ENCODE measurements at places on chromosomes 16 and 17. TPM values are rescaled to one million over a fixed set of nuclear protein-coding genes. Genes with fewer than 3 reads are reported as not detected.
A peak's percentile ranks its signal among the peaks of the same experiment; 100 is the strongest.

GRCh38 chr16:55328611-55329569 lies 4.9 kb downstream of the IRX6 start:
- no peak for DNase-seq

DNA sequence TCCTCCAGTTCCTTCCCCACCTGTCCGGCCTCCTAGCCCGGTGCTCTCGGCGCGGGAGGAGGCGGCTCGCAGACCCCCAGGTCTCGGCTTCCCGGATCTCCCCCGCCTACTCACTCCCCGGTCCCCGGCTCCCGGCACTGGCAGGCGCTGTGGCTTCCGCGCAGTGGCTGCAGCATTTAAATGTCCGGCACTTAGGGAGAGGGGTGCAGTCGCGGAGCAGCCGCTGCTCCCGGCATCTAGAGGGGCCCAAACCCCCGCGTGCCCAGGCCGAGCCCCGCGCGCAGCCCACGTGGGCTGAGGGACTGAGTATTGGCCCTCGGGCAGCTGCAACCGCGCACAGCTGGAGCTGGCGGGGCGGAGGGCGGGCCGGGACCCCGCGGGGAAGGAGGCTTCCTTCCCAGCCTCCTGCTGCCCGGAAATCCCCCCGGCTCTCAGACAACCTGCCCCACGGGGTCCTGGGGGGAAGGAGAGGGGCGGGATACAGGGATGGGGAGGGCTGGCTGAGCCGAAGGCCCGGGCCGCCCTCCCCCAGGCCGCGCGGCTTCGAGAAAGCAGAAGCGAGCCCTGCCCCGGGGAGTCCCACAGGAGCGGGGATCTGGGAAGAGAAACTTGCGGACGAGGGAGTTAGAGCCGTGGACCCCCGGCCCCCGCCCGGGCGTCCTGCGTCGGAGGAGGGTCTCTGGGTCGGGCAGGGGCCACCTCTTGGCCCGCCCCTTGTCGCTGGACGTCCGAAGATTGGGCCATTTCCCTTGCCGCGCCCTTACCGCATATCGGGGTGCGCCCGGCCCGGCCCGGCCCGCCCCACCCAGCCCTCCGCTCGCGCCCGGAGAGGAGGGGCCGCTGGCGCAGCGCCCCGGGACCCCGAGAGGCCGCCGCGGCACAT lies at the start of gene MMP25:
MMP25 (plus strand) TSS at position 804 of the 883 bp plus-strand sequence. CDS start 357 bp downstream, outside the sequence.
- no peak for DNase-seq

DNA sequence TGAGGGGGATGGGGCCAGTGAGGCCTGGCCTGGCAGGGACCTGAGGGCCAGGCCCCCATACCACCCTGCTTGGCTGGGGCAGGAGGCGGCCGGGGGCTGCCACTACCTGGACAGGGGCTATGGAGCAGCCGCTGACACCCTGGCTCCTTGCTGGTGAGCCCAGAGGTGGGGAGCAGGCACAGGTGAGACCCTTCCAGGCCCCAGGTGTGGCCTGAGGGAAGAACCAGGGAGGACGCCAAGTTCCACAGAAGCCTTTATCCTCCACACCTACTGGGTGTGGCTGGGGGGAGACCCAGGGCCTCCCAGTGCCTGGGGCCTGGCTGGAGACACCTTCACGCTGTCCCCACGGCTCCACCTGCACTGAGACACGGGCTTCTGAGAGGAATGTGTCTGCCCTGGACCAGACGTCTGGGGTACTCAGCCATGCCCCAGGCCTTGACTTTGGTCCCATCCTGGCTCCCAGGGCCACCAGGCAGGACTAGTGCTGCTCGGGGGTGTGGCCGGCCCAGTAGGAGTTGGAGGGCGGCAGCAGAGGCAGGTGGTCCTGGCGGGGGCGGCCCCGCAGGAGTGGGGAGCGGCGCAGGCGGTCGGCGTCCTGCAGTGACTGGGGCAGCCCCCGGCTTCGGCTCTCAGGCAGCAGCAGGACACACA lies 4.7 kb downstream of the SLC22A31 start:
- DNase-seq: no peak

- peak; percentile 63 for DNase-seq
These were observed 424 bp downstream of the C17orf100 start for GRCh38 chr17:6651919-6652452.

DNA sequence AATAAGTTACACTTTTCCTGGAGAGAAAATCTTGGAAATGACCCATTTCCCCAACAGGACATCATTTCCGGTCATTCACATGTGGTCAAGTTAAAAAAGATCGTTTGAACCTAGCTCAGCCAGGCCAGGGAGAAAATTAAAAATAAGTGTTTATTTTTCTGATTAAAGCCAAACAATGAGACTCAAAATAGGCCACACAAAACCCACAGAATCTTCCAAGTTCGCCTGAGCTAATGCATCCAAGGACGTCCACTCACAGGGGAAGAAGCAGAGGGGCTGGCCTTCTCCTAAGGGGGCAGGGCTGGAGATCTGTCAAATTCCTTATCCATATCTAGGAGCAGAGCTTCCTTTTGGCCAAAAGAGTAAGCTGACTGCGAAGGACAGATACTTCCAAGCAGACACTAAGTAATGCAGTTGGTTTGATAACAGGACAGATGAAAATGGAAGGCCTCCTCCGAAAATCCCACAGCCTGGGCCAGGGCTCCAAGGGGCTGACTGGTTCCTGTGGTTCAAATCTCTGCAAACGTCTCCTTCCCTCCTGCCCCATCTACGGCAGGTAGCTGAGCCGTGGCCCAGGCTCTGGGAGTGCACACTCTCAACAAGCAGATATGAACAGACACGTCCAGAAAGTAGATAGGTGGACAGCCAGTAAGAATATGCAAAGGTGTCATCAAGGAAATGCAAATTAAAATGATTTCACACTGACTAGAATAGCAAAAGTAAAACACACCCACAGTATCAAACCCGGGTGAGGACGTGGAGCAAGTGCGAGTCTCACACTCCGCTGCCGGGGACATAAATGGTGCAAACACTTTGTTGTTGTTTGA lies 98.5 kb downstream of the MRM3 start:
- DNase-seq: no peak

- DNase-seq: no peak
These were observed 182.3 kb downstream of the AATF start for GRCh38 chr17:37130984-37131446.

DNA sequence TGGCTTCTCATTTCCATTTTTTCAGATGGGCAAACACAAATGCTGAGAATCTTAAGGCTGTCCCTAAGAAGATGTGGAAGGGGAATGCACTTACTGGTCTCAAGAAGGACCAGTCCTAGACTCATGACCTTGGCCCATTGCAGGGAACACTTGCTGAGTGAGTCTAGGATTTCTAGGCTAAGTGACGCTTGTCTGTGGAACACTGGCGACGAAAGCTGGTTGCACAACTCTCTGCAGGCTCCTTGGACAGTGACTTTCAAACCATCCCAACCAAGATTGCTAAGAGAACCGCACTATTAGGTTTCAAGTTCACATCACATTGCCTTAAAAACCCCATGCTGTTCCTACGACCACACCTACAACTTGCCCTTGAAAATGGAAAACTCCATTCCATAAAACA lies 174.1 kb downstream of the AXIN2 start:
- no peak for DNase-seq

DNA sequence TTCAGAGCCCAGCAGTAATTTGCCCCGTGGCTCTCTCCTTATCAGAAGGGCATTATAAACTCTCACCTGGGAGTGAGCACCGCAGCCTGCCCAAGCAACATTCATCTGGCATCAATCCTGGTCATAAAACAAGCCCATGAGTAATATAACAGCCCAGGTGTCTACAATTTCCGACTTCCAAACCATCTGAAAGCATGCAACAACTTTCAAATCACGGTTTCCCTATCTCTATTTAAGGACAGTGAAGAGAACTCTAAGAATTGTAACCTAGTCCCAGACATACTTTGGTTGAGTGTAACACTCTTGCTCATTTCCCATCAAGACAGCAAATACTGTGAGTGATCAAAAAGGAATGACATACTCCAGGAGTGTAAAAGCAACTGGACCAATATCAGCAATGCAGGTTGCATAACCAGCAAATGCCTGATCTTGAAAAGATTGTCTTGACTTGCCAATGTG lies 487.4 kb upstream of the SOX9 start:
- DNase-seq: no peak

GRCh38 chr16:27515874-27516353 lies 33.8 kb downstream of the GTF3C1 start:
- no peak for DNase-seq

DNA sequence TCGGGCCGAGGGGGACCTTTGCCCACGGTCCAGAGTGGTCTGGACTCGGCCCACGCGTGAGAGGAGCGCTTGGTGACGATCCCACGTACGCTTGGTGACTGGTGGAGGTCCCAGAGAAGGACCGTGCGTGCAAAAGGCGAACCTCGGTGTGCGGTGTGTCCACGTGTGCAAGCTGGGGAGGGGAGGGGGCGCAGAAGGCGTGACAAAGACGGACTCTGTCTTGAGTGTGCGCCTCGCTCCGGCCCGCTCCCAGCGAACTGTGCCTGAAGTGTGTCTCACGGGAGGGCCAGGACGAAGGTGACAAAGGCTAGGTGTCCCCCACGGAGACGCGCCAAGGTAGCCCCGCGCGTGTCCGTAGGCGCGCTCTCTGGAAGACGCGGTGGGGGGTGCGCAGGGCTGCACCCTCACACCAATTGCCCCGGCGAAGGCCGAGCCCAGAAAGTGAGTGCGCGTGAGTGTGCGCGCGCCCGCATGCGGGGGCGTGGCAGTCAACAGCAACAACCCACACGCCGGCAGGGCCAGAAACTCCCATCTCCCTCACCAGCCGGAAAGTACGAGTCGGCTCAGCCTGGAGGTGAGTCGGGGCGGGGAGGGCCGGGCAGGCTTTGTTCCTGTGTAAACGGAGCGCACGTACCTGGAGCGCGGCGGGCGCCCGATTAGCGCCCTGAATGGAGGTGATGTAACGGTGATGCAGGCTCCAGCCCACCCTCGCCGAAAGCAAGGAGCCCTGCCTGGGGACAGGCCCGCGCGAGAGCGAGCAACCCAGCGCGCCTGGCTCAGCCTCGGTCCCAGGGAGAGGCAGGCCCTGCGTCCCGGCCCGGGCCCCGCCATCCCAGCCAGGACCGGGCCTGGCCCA lies at the start of gene GPRC5C:
GPRC5C (plus strand) TSS at position 521 of the 856 bp plus-strand sequence. CDS start 7,689 bp downstream, outside the sequence.
- peak; percentile 79 for DNase-seq

- no peak for DNase-seq
These were observed 101.6 kb downstream of the METRNL start for GRCh38 chr17:83180996-83181481.

DNA sequence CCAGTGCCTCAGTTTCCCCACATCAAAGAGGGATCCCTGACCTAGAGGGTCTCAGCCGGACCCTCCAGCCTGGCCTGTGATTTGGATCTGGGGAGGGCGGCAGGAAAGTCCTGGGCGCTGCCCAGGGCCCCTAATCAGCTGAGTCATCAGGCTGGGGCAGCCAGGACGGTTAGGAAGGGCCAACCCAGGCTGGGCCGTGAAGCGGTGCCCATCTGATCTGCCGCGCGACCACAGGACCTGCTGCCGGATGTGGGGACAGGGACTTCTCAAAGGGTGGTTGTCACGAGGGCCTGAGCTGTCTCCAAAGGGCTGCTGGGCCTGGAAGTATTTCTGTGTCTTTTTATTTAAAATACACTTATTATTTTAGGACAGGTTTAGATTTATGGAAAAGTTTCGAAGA lies 4.4 kb downstream of the TPSAB1 start:
- DNase-seq: no peak

DNA sequence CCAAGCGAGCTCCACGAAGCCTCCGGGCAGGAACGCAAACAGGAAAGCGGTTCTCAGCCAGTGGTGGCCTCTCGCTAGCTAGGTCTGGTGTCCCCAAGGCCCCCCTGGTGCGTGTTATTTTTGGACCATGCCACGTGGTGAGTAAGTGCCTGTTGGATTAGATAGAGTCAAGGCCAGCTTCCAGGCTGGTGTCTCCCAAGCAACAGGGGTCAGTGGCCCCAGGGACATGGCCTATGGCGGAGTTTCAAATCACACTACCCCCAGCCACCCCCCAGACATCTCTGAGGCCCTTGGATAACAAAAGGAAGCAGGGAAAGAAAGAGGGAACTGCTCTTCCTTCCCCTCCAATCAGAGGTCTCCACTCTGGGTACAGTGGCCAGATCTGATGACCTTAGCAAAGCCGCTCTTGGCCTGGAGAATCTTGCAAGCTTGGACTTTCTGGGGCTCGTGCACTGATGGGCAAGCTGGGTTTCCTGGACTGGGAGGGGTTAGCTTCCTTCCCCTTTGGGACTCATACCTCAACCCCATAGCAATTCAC lies 58.2 kb downstream of the MAF start:
- DNase-seq: no peak

- DNase-seq: no peak
These were observed 260.3 kb downstream of the STX8 start for GRCh38 chr17:9315360-9315759.

- no peak for DNase-seq
These were observed 87.9 kb downstream of the C16orf78 start for GRCh38 chr16:49461517-49461951.

DNA sequence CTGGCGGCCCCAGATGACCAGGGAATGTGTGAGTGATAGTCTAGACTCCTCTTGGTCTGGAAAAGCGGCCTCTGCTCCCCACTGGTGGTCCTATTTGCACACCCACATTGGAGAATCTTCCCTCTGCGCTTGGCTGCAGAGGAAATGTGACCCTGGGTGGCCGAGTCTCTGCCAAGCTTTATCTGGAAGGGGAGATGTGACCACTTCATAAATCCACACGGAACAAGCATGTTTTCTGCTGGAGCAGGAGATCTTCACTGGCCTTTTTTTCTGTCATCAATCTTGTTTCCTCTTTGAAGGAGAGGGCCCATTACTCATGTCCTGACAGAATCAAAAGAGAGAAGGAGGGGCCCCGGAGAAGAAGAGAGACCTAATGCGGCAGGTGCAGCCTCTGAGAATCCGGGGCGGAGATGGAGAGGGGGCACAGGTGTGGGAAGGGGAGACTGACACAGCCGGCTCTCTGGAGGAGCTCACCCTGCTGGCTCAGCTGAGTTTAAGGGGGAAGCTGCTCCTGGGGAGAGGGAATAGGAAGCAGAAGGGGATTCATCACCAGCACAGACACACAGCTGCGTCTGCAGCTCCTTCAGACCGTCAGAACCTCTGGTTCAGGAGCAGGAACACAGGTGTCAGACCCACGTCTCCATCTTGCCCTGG lies 116.3 kb downstream of the SOX9 start:
- DNase-seq: no peak

DNA sequence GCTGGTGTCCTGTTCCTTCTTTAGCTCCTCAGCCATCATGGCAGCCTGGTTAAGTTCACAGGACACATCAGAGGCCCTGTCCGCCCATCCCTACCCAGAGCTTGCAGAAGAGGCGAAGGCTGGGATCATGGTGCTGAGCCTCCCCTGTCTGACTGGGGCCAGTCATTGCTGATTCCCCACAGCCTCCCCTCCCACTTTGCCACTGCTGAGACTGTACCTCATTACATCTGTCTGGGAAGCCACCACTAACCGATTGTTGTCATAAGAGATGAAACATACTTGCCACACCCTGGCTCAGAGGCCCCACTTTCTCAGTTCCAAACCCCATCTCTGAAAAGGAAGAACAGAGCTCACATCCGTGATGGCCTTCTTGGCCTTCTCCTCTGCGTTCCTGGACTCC lies 66.2 kb downstream of the MYH13 start:
- DNase-seq: no peak

- no peak for DNase-seq
These were observed 34.3 kb downstream of the WFDC1 start for GRCh38 chr16:84329016-84329415.

GRCh38 chr17:36182176-36183000 lies 6.0 kb upstream of the TBC1D3B start:
- DNase-seq: no peak

The BRIP1 gene
- total RNA-seq: 13.0 TPM

The MMP28 gene
- total RNA-seq: 11.3 TPM

The AGRP gene
- total RNA-seq: not detected

The ALDH3A1 gene
- total RNA-seq: 0.51 TPM

The BICDL2 gene
- 1.9 TPM for total RNA-seq

The C1QTNF8 gene
- total RNA-seq: not detected

The NHLRC4 gene
- total RNA-seq: 7.5 TPM
